ENCODE measurements at places on chromosomes 11 and 22. TPM values are rescaled to one million over a fixed set of nuclear protein-coding genes. Genes with fewer than 3 reads are reported as not detected.

GRCh38 chr22:22720724-22721261 is 76.4 kb downstream of the GGTLC2 start:
- DNase-seq: no peak

Gene IL18
- total RNA-seq: 16.8 TPM

Gene SLC17A6
- total RNA-seq: not detected

GRCh38 chr11:115193914-115194801 is 310.1 kb downstream of the CADM1 start:
- no peak for DNase-seq

Gene OR4P4
- total RNA-seq: not detected

Gene GATD1
- 9.9 TPM for total RNA-seq

DNA sequence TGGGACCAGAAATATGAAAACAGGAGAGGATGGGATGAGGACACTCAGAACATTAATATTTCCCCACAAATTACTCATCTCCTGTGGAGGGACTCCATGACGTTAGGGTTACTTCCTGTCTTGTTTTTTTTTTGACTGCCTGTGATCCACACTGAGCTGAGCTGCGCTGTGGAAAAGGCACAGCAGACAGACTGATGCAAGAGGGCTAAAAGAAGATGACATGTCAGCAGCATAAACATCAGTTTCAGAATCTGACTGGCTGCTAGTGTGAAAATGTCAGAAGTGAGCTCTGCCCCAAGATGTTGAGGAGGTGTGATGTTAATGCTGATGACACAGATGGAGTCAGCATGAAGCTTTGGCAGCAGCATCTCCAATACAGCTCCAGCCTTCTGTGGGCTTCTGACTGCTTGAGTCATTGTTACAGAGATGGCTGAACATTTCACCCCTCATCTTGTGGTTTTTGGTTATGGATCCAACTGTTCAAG is 286.8 kb downstream of the BLID start:
- no peak for DNase-seq

- DNase-seq: no peak
Measured at GRCh38 chr11:567011-567628, 6.3 kb downstream of the RASSF7 start.
